ENCODE measurements at places on chromosomes 5 and 9. TPM values are rescaled to one million over a fixed set of nuclear protein-coding genes. Genes with fewer than 3 reads are reported as not detected.

- DNase-seq: no peak
These were observed 103.3 kb downstream of the AUH start for GRCh38 chr9:91258451-91258850.

GRCh38 chr5:158640593-158640980 is 459.1 kb downstream of the EBF1 start:
- DNase-seq: no peak

DNA sequence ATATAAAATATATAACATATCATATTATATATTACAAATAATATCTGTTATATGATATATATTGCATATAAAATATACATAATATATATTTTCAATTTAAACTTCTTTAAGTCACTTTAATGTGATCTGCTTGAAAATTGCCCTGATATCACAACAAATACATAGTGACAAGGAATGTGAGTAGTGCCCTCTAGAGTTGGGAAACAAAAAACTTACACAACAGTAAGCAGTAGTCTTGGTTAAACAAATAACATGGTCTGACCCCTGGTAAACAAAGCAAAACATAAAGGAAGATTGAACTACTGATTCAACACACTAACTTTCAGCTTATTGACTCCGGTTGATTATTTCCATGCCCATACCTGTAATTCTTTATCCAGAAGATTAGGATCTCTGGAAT is 188.3 kb upstream of the NMUR2 start:
- no peak for DNase-seq

GRCh38 chr9:82721593-82721992 is 341.3 kb downstream of the RASEF start:
- DNase-seq: no peak

DNA sequence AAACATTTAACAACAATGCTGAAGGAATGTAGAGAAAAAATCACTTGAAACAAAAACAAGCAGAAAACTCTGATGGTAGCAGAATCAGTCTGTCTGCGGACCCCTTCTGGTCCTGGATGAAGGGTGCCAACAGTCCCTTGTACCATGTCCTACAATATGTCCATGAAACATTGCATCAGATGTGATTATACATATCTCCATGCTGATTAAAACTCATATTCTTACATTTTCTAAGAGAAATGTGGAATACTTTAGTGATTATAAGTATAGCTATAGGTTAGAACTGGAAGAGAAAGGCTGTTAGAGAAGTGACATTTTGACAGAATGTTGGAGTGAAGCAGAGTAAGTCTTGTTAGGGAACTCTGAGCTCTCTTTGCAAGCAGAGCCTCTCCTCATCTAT is 286.1 kb downstream of the SH3GL2 start:
- DNase-seq: no peak

- no peak for DNase-seq
These were observed 98.6 kb upstream of the HMHB1 start for GRCh38 chr5:143713047-143714003.

DNA sequence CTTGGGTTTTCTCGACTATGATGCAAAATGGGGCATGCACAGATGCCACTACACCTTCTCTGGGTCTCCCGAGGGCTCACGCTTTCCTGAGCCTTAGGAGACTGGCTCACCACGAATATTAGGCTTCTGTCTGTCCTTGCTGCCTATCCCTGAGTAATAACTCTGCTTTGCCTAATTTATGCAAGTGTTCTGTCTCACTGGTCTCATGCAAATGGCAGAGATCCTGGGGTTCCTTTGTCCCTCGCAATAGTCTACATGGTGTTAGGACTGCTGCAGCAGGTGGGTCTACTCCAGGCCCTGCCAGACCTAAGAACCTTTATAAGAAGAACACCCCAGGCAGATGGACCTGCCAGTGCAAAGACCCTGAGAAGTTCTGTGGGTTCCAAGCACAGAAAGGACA is 72.3 kb upstream of the HRH2 start:
- DNase-seq: no peak

DNA sequence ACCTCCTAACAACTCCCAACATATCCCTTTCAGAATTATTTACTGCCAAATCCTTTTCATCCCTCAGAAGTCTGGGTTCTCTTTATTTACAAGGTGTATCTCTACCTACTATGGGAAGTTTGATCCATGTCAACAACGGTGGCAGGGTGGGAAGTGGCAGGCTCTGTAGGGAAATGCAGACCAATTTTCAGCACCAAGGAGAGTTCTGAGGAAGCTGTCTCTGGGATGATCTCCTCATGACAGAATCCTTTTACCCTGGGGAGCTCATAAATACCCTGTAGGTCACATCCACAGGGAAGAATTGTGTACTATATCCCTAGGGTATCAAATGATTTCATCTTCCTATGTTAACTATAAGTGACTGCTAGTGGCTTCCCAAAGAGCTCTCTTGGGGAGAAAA is 107.8 kb upstream of the NEK6 start:
- no peak for DNase-seq

The KLF9 gene
- total RNA-seq: 21.3 TPM

The SEPTIN8 gene
- 13.7 TPM for total RNA-seq

The AIF1L gene
- 0.27 TPM for total RNA-seq

The DBH gene
- total RNA-seq: not detected

Data from activated T-cell treated with anti-CD3 and anti-CD28 coated beads, Interleukin-2, amount 50 U/mL, for 4 hours (primary cell).